Neural progenitor cell (in vitro differentiated cells): ENCODE measurements at places on chromosomes 2 and 18. TPM values are rescaled to one million over a fixed set of nuclear protein-coding genes. Genes with fewer than 3 reads are reported as not detected.
A peak's percentile ranks its signal among the peaks of the same experiment; 100 is the strongest.

DNA sequence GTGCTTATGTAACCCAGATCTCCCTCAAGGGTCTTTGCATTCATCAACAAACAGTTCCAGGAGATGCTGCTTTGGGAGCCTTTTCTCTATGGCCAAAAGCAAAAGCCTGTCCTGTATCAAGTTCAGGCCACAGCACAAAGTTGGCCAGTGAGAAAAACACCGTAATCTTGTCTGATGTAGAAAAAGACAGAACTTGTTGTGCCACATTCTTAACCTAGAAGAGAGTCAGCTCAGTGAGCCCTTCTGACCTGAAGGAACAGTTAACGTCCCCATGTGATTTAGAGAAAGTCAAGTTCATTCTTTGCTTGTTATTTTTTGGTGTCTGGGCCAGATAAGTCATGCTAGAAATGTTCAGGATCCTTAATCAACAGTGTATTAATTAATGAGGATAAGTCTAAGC, 7.8 kb upstream of the CNDP1 start:
- DNase-seq = no peak

GRCh38 chr2:59112258-59112657, 871.1 kb upstream of the FANCL start:
- DNase-seq = no peak

RUFY4 gene
- not detected in 2 replicates for total RNA-seq

- DNase-seq = no peak
These were observed 16.4 kb downstream of the POU3F3 start for GRCh38 chr2:104870100-104870975.

DNA sequence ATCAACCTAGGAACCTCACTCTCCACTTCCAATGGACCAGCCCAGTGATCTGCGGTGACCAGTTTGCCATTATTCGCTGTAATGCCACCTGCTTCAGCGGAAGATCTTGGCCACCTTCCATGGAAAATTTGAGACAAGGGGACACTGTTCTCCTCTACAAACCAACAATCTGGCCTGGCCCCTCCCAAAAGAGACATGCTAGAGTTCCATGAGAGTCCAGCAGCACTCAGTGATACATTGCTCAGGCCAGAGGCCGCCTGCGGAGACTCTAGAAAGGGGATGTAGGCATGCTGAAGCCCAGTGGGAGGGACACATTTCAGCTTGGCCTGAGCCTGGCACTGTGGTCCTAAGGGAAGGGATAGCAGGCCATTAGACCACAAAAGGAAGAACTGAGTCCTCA, 58.3 kb downstream of the COL6A3 start:
- DNase-seq = no peak

DNA sequence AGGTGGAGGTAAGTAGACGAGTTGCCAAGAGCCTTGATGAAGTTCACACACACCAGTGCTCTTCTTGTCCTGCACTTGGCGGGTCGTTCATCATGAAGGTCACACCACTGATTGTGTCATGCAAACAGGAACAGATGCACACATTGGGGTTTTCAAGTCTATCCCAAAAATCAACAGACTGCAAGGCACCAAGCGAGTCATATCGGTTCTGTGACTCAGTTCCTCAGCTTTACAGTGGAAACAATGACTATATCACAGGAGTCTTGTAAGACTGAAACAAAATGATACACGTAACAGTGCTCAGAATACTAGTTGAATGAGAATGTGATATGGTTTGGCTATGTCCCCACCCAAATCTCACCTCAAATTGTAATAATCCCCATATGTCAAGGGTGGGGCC, 526.9 kb upstream of the ID2 start:
- no peak for DNase-seq

DNA sequence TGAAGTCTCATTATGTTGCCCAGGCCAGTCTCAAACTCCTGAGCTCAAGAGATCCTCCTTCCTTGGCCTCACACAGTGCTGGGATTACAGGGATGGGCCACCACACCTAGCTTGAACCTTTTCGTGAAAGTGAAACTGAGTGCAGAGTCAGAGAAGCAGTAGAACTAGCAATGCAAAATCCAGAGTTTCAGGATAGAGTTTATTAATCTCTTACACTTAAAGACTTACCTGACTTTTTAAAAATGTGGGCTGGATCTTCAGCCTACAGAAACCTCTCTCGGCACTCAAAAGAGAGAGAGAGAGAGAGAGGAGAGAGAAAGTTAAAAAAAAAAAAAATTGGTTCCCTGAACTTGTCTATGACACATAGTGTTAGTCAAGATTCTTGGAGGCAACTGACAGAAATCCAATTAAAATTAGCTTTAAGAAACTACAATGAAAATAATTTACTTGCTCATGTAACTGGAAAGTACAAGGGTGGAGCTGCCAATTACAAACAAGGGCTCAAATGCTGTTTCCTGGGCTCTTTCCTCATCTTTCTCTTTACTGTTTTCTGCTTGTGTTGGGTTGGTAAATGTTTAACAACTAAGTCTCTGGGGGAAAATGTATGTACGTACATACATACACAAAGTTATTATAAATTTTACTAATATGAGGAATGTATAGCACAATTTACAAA, 98.1 kb upstream of the CERS6 start:
- DNase-seq = no peak

GRCh38 chr2:200077838-200078237, 122.5 kb downstream of the MAIP1 start:
- no peak for DNase-seq

GRCh38 chr18:3060667-3061580, 48.0 kb upstream of the LPIN2 start:
- no peak for DNase-seq

DNA sequence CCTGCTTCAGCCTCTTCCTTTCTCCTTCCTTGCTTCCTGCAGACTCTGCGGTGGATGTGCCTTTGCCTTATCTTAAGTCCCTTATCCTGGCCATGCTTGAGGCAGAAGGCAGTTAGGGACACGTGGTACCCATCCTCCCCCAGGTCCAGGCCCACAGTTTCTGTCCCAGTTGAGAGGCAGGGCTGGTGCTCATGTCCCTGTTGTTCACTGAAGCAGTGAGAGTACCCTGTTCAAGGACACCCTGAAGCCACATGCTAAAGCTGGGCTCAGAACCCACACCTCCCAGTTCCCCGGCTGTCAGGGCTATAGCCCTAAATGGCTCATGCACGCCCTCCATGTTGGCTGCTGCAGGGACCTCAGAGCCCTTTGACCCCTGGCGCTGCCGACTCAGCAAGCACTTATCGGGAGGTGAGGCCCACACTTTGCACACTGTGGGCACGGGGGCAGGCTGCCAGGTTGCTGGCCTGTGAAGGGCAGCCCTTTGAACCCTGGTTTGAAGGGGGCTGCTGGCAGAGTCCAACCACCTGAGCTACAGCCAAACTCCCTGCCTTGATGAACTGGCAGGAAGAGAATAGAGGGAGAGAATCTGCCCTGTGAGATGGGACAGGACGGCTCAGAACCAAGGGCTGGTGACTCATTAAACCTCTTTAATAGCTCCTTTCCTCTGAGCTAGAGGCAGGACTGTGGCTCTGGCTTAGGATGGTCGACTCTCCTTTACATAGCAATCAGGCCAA, 6.3 kb downstream of the KHK start:
- no peak for DNase-seq

DNA sequence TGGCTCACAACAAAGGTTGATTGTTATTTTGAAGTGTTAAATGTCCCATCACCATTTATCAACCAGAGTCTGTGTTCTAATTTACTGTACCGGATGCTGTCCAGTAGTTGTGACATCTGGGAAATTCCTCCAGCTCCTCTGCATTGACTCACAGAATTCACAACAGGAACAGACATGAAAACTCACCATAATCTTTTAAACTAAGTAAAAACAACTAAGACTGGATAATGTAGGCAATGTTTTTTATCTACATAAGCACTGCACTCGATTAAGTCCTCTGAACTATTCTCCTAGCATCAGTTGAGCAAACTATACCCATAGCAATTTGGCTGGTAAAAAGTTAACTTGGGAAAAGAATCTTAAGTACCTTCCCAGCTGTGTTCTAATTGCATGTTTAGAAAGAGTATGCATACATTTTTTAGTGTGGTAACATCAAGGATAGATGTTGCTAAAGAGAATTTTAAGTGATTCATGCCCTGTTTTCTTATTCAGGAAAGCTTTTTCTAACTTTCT, 42.9 kb upstream of the MYO1B start:
- no peak for DNase-seq

CDCA7 gene
- total RNA-seq = 31.4 and 36.8 TPM in 2 replicates

DNA sequence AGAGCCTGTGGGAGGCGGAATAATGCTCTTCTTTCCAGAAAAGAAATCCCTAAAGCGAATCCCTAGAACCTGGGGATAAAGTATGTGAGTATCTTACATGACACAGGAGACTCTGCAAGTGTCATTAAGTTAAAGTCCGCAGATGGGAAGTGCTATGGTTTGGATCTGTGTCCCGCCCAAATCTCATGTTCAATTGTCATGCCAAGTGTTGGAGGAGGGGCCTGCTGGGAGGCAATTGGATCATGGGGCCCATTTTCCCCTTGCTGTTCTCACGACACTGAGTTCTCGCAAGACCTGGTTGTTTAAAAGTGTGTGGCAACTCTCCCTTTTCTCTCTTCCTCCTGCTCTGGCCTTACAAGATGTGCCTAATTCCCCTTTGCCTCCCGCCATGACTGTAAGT, 207.8 kb downstream of the MYT1L start:
- DNase-seq = no peak

IL36A gene
- not detected in 2 replicates for total RNA-seq

GRCh38 chr2:212271583-212271982, 267.0 kb downstream of the ERBB4 start:
- DNase-seq = no peak

DNER gene
- 0.97 and 1.4 TPM in 2 replicates for total RNA-seq

DNA sequence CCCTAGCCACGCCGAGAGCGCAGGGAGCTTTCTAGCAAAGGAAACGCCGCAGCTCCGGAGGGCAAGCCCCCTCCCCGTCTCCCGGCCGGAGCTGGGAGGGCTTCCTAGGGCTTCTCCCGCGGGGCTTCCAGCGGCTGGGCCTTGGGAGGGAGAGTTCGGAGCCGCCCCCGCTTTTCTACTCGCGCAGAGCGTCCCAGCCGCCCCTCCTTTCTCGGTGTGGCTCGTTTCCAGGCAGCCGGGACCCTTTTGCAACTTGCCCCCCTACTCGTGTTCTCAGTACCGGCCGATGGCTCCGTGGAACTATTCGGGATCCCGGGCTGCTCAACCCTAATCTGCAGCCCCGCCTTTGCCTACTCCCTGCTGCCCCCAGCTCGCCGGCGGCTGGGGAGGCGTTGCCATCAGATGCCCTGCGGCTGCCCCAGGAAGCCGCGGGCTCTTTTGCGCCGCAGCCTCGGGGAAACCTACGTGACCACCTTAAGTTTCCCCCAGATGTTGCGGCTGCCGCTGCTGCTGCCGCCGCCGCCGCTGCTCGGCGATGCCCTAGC, 1.5 kb upstream of the NR4A2 start:
- peak; percentile 87 for DNase-seq

DNA sequence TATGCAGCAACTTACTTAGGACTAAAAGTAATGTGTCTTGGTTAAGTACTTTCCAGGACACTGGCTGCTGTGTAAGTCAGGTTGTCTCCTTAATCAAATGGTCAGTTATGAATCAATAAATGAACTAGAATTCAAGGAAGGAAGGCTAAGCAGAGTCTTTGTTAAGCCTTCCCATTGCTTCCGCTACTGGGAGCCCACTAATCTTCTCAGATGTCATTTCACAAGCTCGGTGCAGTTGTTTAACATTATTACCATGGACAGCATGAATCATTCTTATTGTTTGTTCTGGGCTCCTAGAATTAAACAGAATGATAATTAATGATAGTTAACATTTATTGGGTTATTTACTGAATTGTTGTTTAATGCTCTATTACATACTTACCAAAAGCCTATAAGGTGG, 26.0 kb upstream of the MEIS1 start:
- DNase-seq = no peak

DNA sequence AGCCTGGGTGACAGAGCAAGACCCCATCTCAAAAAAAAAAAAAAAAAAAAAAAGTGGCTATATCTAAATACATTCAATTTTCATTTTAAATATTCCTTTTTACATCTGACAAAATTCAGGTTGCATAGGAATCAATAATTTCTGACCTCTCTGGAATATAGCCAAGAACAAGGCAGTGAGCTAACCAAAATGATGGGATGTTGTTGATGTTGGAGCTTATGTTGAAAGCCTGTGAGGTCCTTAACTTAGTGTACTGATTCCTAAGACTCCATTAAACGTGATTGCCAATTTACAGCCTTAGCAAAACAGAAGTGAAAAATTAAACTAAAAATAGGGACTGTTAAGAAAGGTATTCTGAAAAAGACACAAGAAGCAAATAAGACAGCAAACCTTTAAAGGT, 109.6 kb downstream of the MEP1B start:
- DNase-seq = no peak

IL36RN gene
- not detected in 2 replicates for total RNA-seq

PECR gene
- total RNA-seq = 14.8 and 21.2 TPM in 2 replicates

GRCh38 chr18:78399992-78400503, 579.6 kb upstream of the SALL3 start:
- no peak for DNase-seq

GRCh38 chr2:56170504-56170903, 13.3 kb upstream of the CCDC85A start:
- DNase-seq = no peak

DNA sequence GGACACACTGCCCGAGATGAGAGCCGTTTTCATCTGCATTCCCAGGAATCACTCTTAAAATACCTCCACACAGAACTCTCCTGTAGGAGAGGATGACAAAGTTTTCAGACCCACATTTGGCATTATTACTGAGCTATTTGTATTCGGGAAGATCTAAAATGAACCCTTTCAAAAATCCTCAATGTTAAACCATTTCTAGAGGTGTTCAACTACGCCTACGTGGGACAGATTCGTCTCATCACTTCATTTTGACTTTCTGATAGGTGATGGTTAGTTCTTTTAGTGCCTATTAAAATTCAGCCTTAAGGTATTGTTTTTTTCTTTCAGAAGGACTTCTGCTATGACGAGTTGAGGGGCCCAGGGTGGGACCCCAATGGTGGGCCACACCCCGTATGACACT, 71.4 kb upstream of the MGAT4A start:
- DNase-seq = no peak

HOXD9 gene
- not detected in 2 replicates for total RNA-seq

CAPN13 gene
- 0.25 TPM in 1 of 2 replicates, not detected in the other for total RNA-seq

DNA sequence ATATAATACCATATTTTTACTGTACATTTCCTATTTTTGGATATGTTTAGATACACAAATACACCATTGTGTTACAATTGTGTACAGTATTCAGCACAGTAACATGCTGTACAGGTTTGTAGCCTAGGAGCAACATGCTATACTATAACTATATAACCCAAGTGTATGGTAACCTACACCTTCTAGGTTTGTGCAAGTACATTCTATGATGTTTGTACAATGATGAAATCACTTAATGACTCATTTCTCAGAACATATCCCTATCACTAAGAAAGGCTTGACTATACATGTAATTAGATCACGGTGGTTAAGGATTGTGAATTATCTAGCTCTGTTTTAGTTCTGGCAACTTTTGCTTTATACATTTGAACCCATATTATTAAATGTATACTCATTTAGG, 31.3 kb downstream of the NPHP1 start:
- DNase-seq = no peak

- DNase-seq = peak; percentile 66
These were observed 344.6 kb upstream of the CHAC2 start for GRCh38 chr2:53422979-53423378.
